ENCODE measurements at places on chromosomes 7 and 10.

- DNase-seq = peak; percentile 92
Measured at GRCh38 chr7:135771961-135772638, 23.5 kb upstream of the FAM180A start.

DNA sequence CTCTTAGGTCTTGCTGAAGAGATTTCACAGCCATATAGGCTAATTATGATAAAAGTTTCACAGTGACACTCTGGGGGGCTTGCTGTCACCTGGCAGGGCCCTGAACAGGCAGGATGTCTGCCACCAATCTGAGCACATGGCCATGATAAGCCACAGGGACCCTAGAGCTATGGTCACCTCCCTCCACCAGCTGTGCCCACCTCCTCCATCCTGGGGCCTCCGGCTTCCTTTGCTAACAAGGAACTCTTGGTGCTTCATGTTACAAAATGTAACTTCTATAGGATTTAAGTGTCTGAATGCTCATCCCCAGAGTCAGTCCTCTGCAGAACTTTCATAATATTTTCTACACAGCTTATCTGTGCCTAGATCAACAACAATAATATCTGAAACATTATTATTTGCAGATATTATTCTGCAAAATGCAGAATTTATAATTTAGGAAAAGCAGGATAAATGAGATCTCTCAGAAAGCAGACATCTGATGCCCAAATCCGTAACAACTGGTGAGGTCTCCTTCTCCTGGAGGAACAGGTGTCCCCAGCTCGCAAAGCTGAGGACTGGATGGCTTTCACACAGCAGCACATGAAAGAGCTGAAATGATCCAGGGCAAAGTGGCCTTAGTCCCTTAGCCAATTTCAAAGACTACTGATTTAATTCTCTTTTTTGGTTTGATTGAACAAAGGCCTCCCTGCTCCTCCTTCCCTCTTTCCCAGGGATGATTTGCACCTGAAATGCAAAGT lies 287.0 kb upstream of the AOAH start:
- DNase-seq = no peak

DNA sequence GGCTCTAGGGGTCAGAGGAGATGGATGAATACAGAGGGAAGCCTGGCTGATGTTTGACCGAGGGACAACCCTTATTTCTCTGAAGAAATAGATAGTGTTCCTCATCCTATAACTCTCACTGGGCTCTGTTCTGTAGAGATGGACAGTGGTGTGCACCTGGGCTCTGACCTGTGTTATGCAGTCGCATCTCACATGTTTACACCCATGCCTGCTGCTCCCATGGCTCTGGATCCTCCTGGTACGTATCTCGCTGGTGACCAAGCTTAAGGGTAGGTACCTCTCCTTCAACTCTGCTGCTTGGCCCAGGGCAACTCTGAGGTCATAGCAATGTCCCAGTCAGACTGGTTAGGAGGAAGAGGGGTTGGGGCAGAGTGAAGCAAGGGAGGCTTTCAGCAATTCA lies 42.8 kb downstream of the ADRA2A start:
- DNase-seq = no peak

DNA sequence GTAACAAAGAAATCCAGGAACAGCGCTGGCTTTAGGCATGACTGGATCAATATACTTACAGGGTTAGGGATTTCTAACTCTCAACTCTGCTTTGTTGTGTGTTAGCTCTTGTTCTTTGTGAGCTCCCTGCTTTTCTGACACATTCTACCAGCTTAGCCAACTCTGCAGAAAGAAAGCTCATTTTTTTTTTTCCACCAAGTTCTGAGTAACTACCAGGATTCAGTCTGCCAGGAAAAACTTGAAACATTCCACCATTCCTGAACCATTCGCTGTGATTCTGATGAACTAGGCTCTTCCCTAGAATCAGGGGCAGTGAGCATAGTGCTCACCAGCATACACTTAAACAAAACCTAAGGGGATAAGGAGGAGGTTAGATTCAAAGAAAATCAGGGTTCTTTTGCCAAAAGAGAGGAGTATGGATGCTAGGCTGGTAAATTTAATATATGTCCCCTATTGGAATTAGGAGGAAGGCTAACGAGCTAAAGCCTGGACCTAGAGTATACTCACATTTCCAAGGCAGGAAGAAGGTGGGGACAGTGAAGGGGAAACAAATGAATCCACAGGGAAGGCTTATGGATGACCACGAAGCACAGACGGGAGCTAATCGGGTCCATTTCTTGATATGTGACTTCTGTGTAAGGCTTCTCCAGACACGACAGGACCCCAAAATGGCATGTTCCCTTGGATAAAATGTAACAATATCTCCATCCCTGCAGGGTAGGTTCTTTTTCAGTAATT lies 183.4 kb downstream of the PRKG1 start:
- peak; percentile 53 for DNase-seq
